ENCODE measurements at places on chromosomes 3 and 15.

DNA sequence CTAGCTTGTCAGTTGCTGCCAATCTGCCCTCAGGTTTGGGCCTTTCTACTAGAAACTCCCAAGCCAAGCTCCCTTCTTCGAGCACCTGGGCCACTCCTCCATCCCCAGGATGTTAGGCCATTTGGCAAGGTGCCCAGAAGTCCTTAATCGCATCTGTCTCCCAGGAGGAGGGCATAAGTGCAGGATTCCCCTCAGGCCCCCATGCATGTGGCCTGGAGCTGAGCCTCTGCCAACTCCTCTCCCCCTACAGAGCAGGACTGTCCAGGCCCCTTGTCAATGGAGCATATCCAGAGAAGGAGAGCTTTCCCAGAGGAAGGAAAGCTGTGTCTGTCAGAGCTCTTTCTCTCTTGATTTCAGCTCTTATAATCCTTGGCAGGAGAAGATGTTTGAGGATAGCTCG lies 182.6 kb upstream of the ROPN1 start:
- no peak for DNase-seq

- DNase-seq = no peak
Observed at GRCh38 chr15:91548549-91548948, 305.0 kb upstream of the SLCO3A1 start.

GRCh38 chr15:100083572-100083971 lies 258.2 kb downstream of the ADAMTS17 start:
- DNase-seq = no peak

DNA sequence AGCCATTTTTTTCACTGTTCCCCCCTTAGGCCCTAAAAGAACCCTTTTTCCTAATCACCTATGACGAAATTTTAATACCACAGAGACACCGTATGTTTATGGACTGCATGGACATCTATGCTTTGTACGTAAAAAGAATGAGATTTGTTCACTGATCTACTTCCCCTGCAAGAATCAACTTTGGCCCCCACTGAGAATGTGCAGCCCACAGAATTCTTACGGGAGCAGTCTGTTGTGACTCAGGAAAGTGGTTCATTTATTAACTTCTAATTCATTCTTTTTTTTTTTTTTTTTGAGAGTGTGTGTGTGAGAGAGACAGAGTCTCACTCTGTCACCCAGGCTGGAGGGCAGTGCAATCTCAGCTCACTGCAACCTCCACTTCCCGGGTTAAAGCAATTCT lies 17.6 kb downstream of the EIF4E3 start:
- no peak for DNase-seq

DNA sequence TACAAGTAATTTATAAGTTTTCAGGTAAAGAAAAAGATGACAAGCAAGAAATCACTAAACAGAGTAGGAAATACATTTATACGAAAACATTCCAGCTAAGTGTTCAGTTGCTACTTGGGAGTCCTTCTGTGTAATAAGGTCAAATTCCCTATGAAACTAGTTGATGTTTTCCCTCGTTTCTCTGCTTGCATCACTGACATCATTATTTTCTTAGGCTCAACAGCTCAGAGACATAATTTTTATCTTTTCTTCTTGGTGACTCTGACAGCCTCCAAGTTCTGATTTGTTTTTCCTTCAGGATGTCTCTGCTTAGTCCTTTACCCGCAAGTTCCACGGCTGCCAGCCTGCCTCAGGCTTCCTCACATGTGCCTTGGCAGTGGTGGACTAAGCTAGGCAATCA lies 173.6 kb downstream of the P3H2 start:
- DNase-seq = no peak

All from left hindlimb (tissue), 1 donor.